ENCODE measurements at places on chromosomes 11 and 22. TPM values are rescaled to one million over a fixed set of nuclear protein-coding genes. Genes with fewer than 3 reads are reported as not detected.

- no peak overlapping the region for H3K27ac ChIP-seq
- H3K4me1 ChIP-seq = no peaks in the 10 kb centered on the region
- no peak overlapping the region for H3K4me3 ChIP-seq
These were observed 23.3 kb upstream of the FAM181B start for GRCh38 chr11:82756765-82757639.

GRCh38 chr11:86442420-86442819 lies 67.7 kb downstream of the CCDC81 start:
- no peaks in the 10 kb centered on the region for H3K36me3 ChIP-seq
- H3K27me3 ChIP-seq = no peaks in the 10 kb centered on the region
- H3K4me1 ChIP-seq = no peaks in the 10 kb centered on the region
- H3K27ac ChIP-seq = no peak overlapping the region
- no peak for DNase-seq

- DNase-seq = no peak
- no peak overlapping the region for H3K4me3 ChIP-seq
- peak overlapping the region; percentile 53 for H3K27ac ChIP-seq
- H3K4me1 ChIP-seq = peaks cover 28% of the 10 kb centered on the region
- peaks cover 5% of the 10 kb centered on the region for H3K36me3 ChIP-seq
These were observed 152.8 kb upstream of the NTM start for GRCh38 chr11:131217313-131218310.

- no peaks in the 10 kb centered on the region for H3K27me3 ChIP-seq
- H3K36me3 ChIP-seq = no peaks in the 10 kb centered on the region
- DNase-seq = no peak
These were observed 43.7 kb downstream of the BSX start for GRCh38 chr11:122937983-122938382.

- H3K36me3 ChIP-seq = no peaks in the 10 kb centered on the region
- DNase-seq = no peak
- no peak overlapping the region for H3K4me3 ChIP-seq
- H3K27ac ChIP-seq = no peak overlapping the region
- no peaks in the 10 kb centered on the region for H3K27me3 ChIP-seq
- H3K4me1 ChIP-seq = no peaks in the 10 kb centered on the region
These were observed 28.9 kb upstream of the CARD18 start for GRCh38 chr11:105168457-105168856.

DNA sequence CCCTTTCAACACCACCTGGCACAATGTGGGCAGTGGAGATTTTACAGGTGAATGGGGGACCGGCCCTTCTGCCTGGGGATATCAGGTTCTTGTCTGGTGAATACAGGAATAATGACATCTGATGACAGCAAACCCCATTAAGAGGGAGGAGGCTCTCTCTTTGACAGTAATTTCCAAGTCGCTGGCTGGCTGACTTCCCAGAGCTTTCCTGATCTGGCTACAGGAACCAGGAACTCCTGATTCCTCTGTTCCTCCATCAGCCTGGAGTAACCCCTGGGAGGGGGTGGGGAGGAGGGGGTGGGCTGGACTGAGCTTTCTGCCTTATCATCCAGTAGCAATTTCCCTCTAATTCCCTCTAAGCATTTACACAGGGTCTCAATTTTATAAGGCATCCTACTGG lies 3.7 kb upstream of the MIEF1 start:
- H3K27me3 ChIP-seq = peaks cover 8% of the 10 kb centered on the region
- H3K4me3 ChIP-seq = no peak overlapping the region
- H3K36me3 ChIP-seq = no peaks in the 10 kb centered on the region
- H3K4me1 ChIP-seq = no peaks in the 10 kb centered on the region
- no peak for DNase-seq

MUC5AC gene
- not detected for total RNA-seq

PHLDA2 gene
- 42.8 TPM for total RNA-seq

DNA sequence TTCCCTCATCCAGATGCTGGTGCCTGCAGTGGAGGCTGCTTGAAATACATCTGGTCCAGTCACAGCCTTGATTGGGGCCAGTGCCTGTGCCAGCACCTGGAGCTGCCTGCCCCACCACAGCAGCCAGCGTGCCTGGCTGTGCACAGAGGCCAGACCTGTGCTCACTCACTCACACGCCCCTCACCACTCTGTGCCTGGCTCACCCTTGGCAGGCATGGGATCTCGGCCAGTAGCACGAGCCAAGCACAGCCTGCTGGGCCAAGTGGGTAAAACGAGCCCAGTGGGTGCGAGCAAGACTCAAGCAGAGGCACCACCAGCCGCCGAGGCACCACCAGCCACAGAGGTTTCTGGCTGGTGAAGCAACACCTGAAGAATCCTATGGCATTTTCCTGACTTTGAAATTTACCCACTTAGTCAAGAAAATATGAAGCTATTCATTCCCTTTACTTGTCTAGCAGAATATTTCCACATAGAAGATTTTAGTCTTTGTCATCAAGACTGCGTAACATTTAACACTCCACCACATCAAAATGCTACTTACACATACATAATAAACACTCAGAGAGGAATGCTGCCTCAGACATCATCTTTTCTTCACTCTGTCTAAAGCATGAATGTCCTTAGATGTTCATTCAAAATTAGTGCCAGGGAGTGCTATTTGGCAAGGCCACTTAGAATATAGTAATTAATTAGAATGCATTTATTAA lies 424.3 kb upstream of the FAT3 start:
- no peak for DNase-seq
- H3K27me3 ChIP-seq = no peaks in the 10 kb centered on the region
- no peak overlapping the region for H3K27ac ChIP-seq
- H3K4me3 ChIP-seq = no peak overlapping the region
- peaks cover 5% of the 10 kb centered on the region for H3K4me1 ChIP-seq
- no peaks in the 10 kb centered on the region for H3K36me3 ChIP-seq

- no peak overlapping the region for H3K27ac ChIP-seq
- H3K4me3 ChIP-seq = no peak overlapping the region
- H3K4me1 ChIP-seq = peaks cover 3% of the 10 kb centered on the region
These were observed 11.1 kb upstream of the B3GAT1 start for GRCh38 chr11:134423106-134423505.

- no peaks in the 10 kb centered on the region for H3K4me1 ChIP-seq
- no peak for DNase-seq
- no peak overlapping the region for H3K27ac ChIP-seq
- no peaks in the 10 kb centered on the region for H3K27me3 ChIP-seq
- H3K4me3 ChIP-seq = no peak overlapping the region
- no peaks in the 10 kb centered on the region for H3K36me3 ChIP-seq
These were observed 49.5 kb upstream of the RRM1 start for GRCh38 chr11:4044976-4045646.

DNA sequence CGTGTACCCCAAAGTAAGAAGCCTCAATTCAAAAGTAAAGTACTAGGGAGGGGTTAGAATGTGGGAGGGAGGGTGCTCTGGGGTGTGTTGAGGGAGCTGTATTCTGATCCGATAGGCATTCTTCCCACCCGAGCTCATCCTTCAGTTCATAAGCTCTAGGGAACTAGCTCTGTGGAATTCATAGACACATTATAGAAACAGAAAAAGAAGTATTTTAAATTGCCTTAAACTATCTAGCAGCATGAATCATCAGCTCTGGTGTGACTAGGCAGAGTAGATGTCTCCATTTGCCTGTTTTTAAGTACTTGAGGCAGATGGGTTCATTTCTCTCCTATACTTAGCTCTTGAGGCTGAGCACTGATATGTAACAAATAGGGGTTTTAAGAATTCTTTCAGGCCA lies 7.3 kb upstream of the SGSM3 start:
- no peaks in the 10 kb centered on the region for H3K27me3 ChIP-seq
- no peak overlapping the region for H3K27ac ChIP-seq
- no peak overlapping the region for H3K4me3 ChIP-seq
- no peaks in the 10 kb centered on the region for H3K4me1 ChIP-seq
- H3K36me3 ChIP-seq = peaks cover 84% of the 10 kb centered on the region

PPP6R2 gene
- total RNA-seq = 42.6 TPM

- no peaks in the 10 kb centered on the region for H3K27me3 ChIP-seq
- peak overlapping the region; percentile 79 for H3K4me3 ChIP-seq
- no peak overlapping the region for H3K27ac ChIP-seq
These were observed 91.2 kb downstream of the RPS6KA4 start for GRCh38 chr11:64450168-64450560.

DNA sequence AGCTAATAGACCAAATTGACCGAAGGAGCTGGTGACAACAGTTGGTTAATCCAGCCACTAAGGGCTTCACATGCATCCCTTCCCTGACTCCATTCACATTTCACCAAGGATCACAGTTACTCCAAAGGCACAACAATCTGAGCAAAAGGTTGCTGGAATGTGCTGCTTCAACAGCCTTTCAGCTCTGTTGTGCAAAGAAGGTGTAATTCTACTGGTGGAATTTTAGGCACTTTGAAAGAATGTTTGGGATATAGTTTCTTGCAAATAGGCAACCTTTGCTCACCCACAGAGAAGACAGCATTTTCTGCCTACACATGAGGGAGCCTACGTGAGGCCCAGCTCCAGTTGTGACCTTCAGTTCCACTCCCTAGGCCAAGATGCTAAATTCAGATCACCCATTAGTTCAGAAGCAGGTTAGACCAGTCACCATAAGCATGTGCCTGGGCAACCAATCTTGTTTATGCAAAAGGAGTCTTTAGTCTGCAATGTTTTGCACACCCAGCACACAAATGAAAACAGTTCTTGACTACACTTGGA lies 21.6 kb upstream of the FCHSD2 start:
- no peak for DNase-seq
- no peak overlapping the region for H3K4me3 ChIP-seq
- H3K27ac ChIP-seq = no peak overlapping the region

- no peaks in the 10 kb centered on the region for H3K4me1 ChIP-seq
- no peak overlapping the region for H3K27ac ChIP-seq
- DNase-seq = no peak
- H3K4me3 ChIP-seq = no peak overlapping the region
- no peaks in the 10 kb centered on the region for H3K36me3 ChIP-seq
These were observed 34.3 kb downstream of the GUCY1A2 start for GRCh38 chr11:106983991-106984390.

GRCh38 chr22:27100789-27101188 lies 443.4 kb downstream of the MIAT start:
- no peak overlapping the region for H3K27ac ChIP-seq
- no peaks in the 10 kb centered on the region for H3K36me3 ChIP-seq
- H3K4me1 ChIP-seq = no peaks in the 10 kb centered on the region
- DNase-seq = peak; percentile 57
- no peaks in the 10 kb centered on the region for H3K27me3 ChIP-seq
- H3K4me3 ChIP-seq = peak overlapping the region; percentile 21

GRCh38 chr11:36411202-36411640 lies 98.9 kb downstream of the TRAF6 start:
- H3K36me3 ChIP-seq = no peaks in the 10 kb centered on the region
- H3K27ac ChIP-seq = no peak overlapping the region
- H3K4me3 ChIP-seq = no peak overlapping the region
- no peaks in the 10 kb centered on the region for H3K4me1 ChIP-seq
- H3K27me3 ChIP-seq = no peaks in the 10 kb centered on the region

GRCh38 chr11:35914816-35915215 lies 29.0 kb upstream of the LDLRAD3 start:
- peaks cover 8% of the 10 kb centered on the region for H3K4me1 ChIP-seq
- no peak overlapping the region for H3K4me3 ChIP-seq
- DNase-seq = no peak
- no peak overlapping the region for H3K27ac ChIP-seq

DNA sequence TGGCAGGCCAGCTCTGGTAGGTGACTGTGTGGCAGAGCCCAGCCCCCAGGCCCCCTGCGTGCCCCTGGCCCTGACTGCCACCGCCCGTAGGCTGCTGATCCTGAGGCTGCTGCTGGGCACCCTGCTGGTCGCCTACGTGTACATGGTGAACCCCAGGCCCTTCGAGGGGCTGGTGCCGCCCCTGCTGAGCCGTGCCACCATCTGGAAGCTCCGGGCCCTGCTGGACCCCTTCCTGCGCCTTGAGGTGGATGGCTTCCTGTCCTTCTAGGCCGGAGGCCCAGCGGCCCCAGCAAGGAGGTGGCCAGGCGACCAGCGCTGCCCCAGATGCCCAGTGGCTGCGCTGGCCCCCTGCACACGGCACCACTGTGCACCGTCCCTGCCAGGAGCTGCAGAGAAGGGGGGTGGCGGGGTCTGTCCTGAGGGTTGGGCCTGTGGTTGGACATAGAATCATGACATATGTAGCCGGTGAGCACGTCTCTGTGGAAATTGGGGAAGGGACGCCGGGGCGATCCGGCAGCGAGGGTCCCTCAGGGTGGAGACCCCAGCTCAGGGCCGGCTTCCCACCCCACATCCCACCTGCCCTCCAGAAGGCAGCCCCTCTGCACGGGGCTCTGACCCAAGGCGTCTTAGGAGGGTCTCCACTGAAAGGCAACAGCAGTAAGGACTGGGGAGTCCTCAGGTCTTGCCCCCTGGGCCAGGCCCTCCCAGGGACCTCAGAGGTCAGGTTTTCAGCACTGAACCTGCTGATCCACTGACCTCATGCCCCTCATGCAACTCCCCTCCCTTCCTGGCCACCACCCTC lies 185.4 kb downstream of the IGLL1 start:
- H3K4me1 ChIP-seq = no peaks in the 10 kb centered on the region
- H3K36me3 ChIP-seq = no peaks in the 10 kb centered on the region
- H3K27ac ChIP-seq = no peak overlapping the region

UBTFL1 gene
- not detected for total RNA-seq

DNA sequence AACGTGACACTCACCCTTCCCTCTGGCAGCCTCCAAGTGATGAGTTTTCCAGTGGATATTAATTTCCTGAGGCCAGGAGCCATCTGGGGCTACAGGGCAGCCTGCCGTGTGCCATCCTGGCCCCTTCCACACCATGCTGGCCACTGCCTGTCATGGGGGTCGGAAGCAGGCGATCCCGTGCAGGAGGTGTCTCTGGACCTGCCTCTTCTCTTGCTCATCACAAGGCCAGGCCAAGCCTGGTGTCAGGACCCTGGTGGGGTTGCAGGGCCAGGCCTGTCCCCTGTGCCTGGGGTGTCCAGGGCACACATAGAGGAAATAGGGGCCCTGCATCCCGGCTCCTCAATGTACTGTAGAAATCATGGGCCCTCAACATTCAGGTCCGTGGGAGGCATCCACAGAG lies 3.6 kb downstream of the KRTAP5-3 start:
- no peak for DNase-seq
- H3K4me3 ChIP-seq = no peak overlapping the region
- H3K4me1 ChIP-seq = no peaks in the 10 kb centered on the region
- no peaks in the 10 kb centered on the region for H3K27me3 ChIP-seq
- peaks cover 4% of the 10 kb centered on the region for H3K36me3 ChIP-seq

RTL10 gene
- 24.0 TPM for total RNA-seq

DNA sequence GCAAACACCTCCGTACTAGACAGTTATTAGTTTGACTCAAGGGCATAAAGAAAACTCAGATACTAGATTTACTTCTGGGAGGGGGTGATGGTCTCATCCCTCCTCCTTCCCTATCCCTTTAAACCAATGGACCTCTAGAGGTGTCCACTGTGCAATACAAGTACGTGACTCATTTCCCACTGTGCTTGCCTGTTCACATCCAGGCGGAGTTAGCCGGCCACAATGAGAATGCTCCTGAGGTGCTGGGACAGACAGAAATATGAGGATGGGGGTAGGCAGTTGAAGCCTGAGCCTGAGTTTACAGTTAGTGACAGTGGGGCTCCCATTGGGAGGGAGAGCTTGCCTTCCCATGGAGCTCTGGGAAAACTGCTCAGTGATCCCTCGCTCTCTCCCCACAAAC lies 8.4 kb upstream of the PMM1 start:
- H3K27me3 ChIP-seq = no peaks in the 10 kb centered on the region
- no peak overlapping the region for H3K27ac ChIP-seq
- peaks cover 24% of the 10 kb centered on the region for H3K36me3 ChIP-seq
- no peaks in the 10 kb centered on the region for H3K4me1 ChIP-seq
- no peak for DNase-seq

PDGFD gene
- total RNA-seq = 1.7 TPM

- no peaks in the 10 kb centered on the region for H3K4me1 ChIP-seq
- no peaks in the 10 kb centered on the region for H3K27me3 ChIP-seq
- H3K36me3 ChIP-seq = no peaks in the 10 kb centered on the region
These were observed 111.5 kb upstream of the CSNK2A3 start for GRCh38 chr11:11464555-11464954.

PARVG gene
- 1.3 TPM for total RNA-seq
